ENCODE measurements at places on chromosomes 4 and X. TPM values are rescaled to one million over a fixed set of nuclear protein-coding genes. Genes with fewer than 3 reads are reported as not detected.

DNA sequence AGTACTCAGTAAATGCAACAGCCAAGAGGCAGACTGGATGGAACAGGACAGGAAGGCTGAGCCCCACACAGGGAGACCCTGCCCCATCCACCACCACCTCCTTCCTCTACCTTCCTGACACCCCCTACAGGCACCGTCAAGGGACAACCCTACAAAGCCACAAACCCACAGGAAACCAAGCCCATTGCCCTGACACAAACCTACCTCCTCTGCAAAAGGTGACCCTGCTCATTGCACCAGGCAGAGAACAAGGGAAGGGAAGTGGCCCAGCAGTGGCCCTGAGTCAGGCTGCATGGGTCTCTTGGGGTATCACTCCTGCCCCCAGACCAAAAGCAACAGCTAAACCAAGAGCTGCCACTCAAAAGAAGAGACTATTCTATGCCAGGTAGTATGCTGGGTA, 21.0 kb downstream of the JAKMIP1 start:
- no peak for DNase-seq

DNA sequence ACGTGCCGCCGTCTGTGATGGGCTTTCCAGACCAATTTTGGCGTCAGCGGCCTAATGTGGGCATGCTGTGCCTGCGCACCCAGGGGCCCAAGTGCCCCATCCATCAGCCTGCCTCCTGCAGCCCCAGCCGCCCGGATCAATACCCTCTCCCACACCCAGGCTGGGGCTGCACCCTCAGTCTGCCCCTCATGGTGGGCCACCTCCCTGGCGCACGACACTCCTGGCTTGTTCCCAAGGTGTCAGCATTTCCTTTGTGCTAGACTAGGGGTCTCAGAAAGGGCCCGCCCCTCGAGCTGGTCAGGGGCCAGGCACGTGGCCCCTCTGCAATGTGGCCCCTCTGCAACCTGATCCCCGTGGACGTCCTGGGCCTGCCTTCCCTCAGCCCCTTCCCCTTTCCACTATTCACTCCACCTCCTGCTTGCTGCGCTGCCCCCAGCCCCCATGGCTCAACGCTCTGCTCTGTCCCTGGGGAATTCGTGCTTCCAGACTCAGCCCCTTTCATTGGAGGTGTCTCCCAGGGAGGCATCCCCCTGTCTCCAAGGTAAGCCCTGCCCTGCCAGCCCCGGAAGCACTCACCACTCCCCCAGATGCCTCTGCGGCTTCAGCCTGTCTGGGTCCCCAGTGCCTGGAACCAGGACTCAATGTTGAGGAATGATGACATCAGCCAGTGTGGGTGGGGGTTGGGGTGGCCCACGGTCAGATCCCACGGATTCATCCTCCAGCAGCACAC, 130.8 kb downstream of the HMX1 start:
- no peak for DNase-seq

- no peak for DNase-seq
Observed at GRCh38 chr4:38050560-38051350, 90.6 kb downstream of the PTTG2 start.

Gene RAB41
- total RNA-seq, result not detected

Gene RPS6KA6
- 14.3 TPM for total RNA-seq

Gene KCTD8
- 24.0 TPM for total RNA-seq

- DNase-seq, result no peak
Observed at GRCh38 chr4:72084587-72085011, 52.8 kb downstream of the NPFFR2 start.

- no peak for DNase-seq
Observed at GRCh38 chrX:129360175-129360574, 163.1 kb downstream of the SMARCA1 start.

Gene PHOX2B
- total RNA-seq, result 0.18 TPM

- DNase-seq, result no peak
Observed at GRCh38 chr4:9980898-9981297, 40.4 kb downstream of the SLC2A9 start.

DNA sequence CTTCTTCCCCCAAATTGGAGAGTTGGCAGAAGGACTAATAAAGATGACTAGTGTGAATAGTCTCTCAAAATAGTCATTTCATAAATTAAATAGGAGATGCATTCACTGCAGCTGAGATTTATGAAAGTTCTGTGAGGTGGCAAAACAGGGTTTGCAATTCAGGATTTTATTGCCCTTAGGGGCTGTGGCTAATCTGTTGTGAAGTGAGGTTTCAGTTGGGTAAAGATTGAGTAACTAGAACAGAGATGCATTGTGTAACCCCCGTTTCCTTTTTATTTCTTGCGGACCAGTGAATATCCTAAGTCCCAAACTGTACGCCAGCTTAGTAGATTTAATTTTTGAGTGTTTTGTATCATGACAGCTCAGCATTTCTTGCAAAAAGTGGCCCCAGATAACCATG, 16.2 kb upstream of the SCRG1 start:
- DNase-seq, result no peak

Gene NUP54
- total RNA-seq, result 78.5 TPM

- no peak for DNase-seq
Observed at GRCh38 chrX:110419512-110419911, 60.9 kb downstream of the RTL9 start.

Gene YY2
- 3.3 TPM for total RNA-seq

Gene COL25A1
- 21.9 TPM for total RNA-seq

Gene PTPN13
- 57.8 TPM for total RNA-seq
